ENCODE measurements at places on chromosomes 12 and 14.

DNA sequence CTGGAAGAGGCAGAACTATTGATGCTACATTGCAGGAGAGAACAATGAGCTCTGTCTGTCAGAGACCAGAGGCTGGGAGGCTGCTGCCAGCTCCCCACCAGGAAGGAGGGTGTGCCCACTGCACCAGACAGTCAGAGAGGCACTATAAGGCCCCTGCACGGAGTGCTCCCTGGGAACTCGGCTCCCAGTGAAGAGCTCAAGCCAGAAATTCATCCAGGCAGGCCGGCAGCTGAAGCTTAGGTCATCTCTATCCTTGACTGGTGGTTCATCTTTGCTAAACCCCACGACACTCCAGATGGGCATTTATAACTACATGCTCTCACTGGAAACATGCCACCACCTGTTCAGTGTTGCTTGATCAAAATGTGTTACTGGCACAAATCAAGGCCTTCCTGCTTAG is 65.1 kb upstream of the GPATCH2L start:
- DNase-seq: no peak

DNA sequence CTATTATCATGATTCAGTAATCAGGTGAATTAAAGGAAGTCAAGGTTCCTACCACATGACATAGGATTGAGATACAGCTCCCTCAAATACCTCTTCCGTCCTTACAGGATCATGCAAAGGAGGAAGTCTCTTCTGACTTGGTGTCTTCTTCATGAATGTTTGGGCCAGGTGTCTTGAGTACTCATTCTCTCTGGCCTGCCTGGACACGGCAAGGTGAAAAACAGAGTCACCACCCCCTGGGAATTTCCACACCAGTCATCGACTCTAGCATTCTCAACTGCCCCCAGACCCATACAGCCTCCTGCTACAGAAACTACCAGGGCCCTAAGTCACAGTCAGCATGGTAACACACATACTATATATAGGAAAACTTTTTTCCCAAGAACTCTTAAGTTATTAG is 44.9 kb upstream of the LTBP2 start:
- no peak for DNase-seq

GRCh38 chr12:25769082-25769945 is 189.2 kb upstream of the RASSF8 start:
- DNase-seq: no peak

DNA sequence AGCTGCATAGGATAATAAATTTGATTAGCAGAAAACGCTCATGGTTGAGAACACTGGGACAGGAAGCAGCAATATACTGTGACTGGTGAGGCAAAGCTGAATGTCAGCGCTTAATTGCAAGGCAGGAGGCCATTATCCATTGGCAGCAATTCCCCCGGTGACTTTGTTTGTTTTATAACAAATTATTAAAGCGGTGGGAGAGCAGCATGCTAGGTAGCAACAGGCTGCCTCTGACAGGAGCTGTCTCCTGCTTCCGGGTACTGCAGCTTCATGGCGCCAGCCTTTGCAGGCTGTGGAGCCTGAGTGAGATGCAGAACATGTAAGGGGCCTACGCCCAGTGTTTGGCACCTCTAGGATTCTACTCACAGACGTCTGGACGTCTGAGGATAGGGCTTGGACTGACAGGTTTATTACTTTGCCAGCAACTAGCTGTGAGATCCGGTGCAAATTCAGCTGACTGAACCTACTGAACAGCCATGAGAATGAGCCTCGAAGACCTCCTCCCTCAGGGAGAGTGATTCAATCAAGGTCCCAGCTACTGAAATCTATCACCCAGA is 82.1 kb upstream of the SSTR1 start:
- no peak for DNase-seq

DNA sequence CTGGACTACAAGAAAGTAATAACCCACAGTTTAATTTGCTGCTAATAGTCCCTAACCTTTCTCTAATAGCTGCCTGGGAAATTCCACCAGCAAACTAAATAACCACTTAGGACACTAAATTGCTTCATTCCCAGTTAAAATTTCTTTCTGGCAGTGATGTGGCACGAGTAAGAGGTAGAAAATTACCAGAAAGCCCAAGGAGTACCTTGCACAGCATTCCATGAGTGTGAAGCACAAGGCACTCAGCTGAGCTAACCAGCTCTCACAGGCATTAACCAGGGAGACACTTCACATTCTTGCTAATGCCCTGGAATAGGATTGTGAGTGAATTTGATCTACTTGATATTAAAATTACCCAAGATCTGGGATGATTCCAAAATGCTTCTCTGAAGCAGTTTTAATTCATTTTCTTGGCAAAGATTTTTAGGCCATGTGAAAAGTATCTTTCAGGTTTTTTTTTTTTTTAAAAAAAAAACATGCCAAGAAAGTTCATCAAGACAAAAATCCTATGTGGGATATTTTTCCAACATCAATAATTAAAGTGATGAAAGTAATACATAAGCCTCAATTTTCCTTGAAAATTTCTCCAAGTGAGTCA is 29.5 kb downstream of the TSPAN8 start:
- DNase-seq: no peak

DNA sequence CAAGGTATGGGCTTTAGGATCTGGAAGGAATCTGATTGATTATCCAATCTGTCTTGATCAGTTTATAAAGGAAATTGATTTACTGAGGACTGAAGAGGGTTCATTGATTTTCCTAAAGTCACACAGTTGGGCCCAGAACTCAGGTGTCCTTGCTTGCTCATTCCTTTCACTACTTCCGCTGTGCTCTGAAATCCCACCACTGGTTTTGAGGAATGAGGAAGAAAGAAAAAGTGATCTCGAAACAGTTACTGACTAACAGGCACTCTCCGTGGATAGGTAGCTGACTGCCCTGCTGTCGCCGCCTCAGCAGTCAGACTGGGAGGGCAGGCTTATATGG is at the start of gene FITM1:
FITM1 (plus strand) TSS at position 280 of the 337 bp plus-strand sequence. CDS start 905 bp downstream, outside the sequence.
- DNase-seq: no peak

GRCh38 chr12:51829641-51830040 is 18.9 kb downstream of the FIGNL2 start:
- DNase-seq: no peak

DNA sequence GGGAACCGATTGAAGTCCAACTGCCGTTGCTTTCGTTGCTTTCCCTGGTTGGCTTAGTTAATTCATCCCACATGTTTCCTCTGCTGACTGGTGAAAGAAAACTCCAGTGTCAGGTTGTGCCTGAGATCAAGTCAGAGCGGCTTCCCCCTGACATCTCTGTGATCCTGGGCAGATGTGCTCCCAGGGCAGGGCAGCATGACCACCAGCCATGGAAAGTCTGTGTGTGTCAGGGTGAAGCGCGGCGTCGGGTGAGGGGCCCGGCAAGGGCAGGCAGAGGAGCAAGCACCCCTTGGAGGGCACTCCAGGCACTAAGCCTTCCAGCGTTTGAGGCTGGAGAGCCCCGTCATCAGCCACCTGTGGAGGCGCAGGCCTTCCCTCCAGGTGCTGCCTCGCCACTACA is 54.5 kb upstream of the IGF1 start:
- no peak for DNase-seq

GRCh38 chr12:132550830-132551640 is 59.3 kb downstream of the LRCOL1 start:
- DNase-seq: no peak

DNA sequence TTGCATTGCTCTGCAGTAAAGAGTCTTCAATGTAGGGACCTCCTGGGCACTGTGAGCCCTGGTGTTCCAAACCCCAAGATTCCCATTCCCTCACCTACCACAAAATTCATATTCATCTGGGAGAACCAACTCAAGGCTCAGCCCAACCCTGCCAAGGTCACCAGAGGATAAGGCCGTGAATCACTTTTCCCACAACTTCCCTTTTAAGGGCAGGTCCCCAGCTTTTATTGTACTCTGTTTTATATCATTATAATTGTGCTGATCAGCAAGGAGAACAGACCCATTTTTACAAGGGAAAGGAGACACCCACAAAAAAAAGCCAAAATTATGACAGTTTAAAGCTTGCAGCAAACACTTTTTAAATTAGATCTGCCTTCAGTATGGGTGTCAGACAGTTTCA is 363.0 kb upstream of the FKBP4 start:
- DNase-seq: no peak

DNA sequence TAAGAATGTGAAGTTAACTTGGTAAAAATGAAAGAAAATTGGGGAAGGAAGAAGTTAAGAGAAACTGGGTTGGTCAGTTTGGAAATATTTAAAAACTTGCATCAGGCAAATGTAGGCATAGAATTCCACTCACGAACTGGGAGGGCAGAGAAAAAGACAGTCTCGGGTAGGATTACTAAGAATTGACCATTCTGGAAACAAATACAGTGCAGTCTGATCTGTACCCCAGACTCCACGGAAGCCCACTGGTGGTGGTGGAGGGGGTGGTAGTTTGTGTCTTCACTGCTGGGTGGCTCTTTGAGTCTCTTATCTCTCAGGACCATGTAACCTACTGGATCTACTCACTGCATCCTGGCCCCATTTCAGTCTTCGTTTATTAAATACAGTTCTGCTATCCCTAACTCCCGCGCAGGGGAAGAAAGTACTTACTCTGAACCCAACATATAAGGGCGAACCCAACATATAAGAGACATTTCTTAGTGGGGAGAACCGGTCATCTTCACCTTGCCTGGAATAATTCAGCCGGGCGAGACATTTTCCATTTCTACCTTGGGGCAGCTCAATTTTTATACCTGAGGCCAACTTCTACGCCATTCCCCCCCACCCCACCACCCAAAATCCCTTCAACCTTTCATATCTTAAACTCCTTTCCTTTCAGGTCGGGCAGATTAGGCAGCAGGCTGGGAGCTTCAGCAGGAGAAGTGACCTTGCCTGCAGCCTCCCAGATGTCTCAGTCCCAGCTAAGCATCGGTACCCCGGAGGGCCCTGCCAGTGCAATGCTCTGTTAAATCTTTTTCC is 1.7 kb downstream of the SLC2A3 start:
- DNase-seq: no peak

GRCh38 chr14:96103560-96104460 is 64.6 kb downstream of the C14orf132 start:
- DNase-seq: no peak

DNA sequence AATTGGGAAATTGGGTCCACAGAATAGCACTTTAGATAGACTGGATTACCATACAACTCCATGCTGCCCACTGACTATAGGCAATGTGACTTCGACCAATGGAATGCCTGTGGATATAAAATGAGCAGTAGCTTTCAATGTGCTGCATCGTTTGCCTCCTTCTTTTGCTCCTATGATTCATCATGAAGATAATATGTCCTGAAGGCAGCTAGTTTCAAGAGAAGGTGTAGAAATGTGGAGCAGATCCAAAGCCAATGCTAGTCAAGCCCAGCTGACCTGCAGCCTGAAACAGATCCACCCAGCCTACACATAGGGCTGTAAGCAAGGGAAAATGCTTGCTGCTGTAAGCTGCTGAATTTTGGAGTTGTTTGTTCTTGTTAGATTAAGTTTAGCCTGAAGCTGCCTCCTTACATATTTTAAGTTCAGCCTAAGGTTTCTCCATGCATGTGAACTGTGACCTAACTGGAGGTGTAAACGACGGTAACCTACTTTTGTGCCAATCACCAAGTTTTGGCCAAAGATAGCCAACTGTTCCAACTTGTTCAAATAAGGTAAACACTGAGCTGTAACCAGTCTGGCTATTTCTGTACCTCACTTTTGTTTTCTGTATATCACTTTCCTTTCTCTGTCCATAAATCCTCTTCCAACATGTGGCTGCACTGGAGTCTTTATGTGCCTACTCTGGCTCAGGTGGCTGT is 169.1 kb upstream of the AVPR1A start:
- DNase-seq: no peak

DNA sequence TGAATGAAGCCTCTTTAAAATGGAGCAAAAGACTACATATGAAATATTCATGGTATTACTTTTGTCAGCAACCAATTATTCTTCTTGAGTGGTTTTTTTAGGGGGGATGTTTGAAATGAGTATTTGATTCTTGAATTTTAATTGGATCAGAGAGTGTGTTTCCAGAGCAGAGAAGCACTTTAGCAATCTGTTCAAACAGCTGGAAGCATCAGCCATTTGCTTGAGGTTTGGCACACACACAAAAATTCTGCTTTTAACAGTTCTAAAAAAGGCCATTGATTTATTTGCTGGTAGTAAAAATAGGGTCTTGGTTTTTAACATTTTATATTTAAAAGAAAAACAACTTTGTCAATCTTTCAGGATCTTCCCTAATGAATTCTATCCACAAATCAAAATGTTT is 292.7 kb downstream of the LRFN5 start:
- no peak for DNase-seq

GRCh38 chr14:20031058-20031457 is 4.8 kb downstream of the OR4K13 start:
- no peak for DNase-seq

- DNase-seq: no peak
Measured at GRCh38 chr14:29039171-29039570, 272.6 kb downstream of the FOXG1 start.

DNA sequence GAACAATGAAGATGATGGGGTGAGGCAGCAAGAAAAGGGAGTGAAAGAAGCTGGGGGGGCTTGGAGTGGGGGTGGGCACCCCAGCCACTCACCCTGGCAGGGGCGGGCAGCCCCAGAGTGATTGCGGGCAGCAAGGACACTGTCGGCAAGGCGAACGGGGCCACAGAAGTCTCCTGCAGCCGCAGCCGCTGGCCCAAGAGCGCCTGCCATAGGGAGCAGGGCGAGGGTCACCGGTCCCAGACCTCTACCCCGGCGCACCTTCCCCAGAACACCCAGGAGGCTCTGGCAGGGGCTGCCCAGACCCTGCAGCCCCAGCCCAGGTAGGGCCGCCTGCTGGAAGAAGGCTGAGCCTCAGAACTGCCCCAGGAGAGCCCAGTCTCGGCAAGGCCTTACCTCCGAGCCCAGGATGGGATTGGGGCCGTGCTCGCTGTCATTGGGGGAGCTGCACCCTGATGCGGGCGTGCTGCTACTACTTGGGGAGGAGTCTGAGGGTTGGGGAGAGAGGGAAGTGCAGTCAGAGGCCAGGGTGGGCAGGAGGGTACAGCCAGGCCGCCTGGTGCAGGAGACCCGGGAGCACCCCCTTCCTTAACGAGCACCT is 22.9 kb downstream of the SLC48A1 start:
- DNase-seq: no peak

DNA sequence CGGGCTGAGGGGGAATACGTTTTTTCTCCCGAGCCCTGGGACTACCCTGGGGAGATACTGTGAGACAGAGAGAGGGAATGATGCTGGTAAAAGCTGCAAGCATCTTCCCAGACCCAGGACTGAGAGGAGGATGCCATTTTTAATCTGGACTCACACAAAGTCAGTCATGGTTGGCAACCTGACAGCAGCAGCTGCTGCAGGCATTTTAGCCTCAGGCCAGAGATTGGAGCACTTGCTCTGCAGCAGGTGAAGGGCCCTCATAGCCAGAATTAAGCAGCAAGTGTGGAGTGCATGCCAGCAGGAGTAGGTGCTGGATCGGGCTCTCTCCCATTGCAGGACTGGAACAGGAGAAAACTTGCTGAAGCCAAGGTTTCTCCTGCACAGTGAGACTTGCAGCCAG is 361.1 kb upstream of the CLEC14A start:
- DNase-seq: no peak

- no peak for DNase-seq
Measured at GRCh38 chr12:96260231-96260630, 66.1 kb downstream of the ELK3 start.

- DNase-seq: no peak
Measured at GRCh38 chr12:11500861-11501230, 105.5 kb upstream of the PRB2 start.

All from brain pericyte (primary cell).